ENCODE measurements at places on chromosomes 6 and 20. TPM values are rescaled to one million over a fixed set of nuclear protein-coding genes. Genes with fewer than 3 reads are reported as not detected.

Gene NKAIN4
- not detected for total RNA-seq

Gene ERVFRD-1
- not detected for total RNA-seq

Gene RIPPLY2
- total RNA-seq = not detected

Gene NNAT
- total RNA-seq = not detected

Gene MYL9
- 11.6 TPM for total RNA-seq

Gene COX7A2
- 122 TPM for total RNA-seq

Gene EPB41L1
- 20.9 TPM for total RNA-seq

Gene PCSK2
- total RNA-seq = not detected

Gene CGAS
- total RNA-seq = 4.4 TPM

Gene CTNNBL1
- 26.8 TPM for total RNA-seq

Gene RAET1E
- 1.8 TPM for total RNA-seq

Gene TMEM170B
- 1.9 TPM for total RNA-seq

Gene CDK19
- 7.5 TPM for total RNA-seq

Gene GPX5
- not detected for total RNA-seq

Gene HCRTR2
- total RNA-seq = not detected

Gene ASIP
- not detected for total RNA-seq

Gene WFDC10B
- total RNA-seq = not detected

Gene PPIL6
- total RNA-seq = 3.2 TPM

All from aortic smooth muscle cell (primary cell).